Renal cortical epithelial cell (primary cell): ENCODE measurements at places on chromosomes 4 and X. TPM values are rescaled to one million over a fixed set of nuclear protein-coding genes. Genes with fewer than 3 reads are reported as not detected.

DNA sequence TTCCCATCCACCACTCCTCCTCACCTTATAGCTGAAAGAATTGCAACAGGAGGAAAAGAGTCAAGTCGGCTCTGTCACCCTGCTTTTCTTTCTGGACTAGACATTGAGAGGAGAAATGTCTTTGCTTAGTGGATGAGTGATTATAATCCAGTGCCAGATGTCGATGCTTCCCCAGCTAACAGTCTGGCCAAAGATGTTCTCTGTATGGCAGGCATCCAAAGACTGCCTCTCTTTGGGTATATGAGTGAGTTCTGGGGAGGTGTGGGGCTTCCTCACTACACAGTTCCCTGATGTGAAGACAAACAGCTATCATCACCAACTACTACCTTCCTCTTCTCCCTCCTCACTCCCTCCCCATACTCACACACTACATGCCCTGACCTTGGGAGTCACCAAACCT, 90.9 kb downstream of the COMMD8 start:
- DNase-seq: no peak

DNA sequence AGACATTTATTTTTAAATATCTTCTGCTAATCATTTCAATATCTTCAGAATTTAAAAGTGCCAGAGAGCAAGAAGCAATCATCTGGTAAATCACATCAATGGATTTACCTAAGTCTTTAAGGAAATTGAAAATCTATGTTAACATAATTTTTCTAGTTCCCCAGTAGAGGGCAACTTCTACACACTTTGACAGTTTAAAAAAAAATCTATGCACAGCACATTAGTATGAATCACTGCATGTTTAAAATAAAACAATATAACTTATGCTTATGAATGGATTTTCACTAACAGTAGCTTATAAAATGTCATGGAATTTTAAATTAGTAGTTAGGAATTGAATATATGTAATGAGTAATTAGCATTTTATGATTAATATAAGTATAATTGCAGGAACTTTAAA, 126.5 kb downstream of the REELD1 start:
- peak; percentile 55 for DNase-seq

GRCh38 chrX:35675151-35675550, 123.0 kb upstream of the MAGEB16 start:
- no peak for DNase-seq

RIBC1 gene
- 1.2 and 2.8 TPM in 2 replicates for total RNA-seq

SLC7A11 gene
- 2.9 and 11.1 TPM in 2 replicates for total RNA-seq
